ENCODE measurements at places on chromosomes 2 and 18.

DNA sequence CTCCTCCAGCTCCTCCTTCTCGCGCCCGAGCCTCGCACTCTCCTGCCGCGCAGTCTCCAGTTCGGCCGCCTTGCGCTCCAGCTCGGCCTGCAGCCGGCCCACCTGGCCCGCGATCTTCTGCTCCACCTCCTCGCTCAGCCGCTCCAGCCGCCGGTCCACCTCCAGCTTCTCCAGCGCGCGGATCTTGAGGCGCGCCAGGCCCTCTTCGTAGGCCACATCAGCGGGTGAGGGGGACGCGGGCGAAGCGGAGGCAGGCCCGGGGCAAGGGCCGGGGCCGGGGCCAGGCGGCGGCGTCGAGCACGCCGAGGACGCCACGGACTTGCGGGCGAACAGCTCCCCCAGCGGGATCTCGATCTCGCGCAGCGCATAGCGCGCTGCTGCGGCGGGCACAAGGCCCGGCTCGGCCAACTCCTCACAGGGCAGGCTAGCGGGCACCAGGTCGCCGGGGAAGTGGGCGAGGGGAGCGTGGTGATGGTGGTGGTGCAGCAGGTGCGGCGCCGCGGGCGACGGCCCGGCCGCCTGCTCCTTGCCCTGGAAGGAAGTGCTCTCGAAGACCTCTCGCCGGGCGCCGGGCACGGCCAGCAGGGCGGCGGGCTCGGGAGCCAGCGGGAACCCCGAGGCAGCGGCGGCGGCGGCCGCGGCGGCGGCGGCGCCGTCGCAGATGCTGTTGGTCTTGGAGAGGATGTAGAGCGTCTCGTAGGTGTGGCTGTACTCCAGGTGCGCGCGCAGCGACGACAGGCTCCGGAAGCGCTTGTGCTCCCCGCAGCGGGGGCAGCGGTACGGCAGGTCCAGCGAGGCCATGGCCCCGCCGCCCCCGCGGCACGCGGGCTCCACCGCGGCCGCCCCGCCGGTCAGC is 15.2 kb downstream of the FBXO41 start:
- DNase-seq = peak; percentile 52

GRCh38 chr2:230781130-230781797 is 68.6 kb downstream of the CAB39 start:
- no peak for DNase-seq

- no peak for DNase-seq
Observed at GRCh38 chr2:10584242-10584753, 105.5 kb downstream of the NOL10 start.

DNA sequence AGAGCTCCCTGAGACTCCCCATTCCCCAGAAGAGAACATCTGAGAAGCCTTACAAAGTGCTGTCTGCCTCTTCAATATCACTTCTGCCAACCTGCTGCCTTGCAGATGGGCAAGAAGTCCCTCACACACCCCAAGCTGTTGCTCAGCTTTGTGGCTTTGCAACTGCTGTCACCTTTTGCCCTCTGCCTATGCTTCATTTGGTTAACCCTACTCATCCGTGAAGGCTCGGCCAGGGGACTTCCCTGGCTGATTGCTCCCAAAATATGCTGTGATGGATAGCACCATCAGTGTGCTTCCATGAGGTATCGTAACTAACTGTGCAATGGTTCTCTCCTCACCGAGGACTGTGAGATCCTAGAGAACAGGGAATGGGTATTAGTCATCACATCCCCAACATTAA is 88.9 kb upstream of the CYP1B1 start:
- DNase-seq = no peak

GRCh38 chr18:29501952-29502351 is 1325.0 kb upstream of the CDH2 start:
- DNase-seq = no peak
